Endodermal cell (in vitro differentiated cells): ENCODE measurements at places on chromosomes 11 and 22.
A peak's percentile ranks its signal among the peaks of the same experiment; 100 is the strongest.

GRCh38 chr11:94454301-94454700 lies 39.3 kb downstream of the MRE11 start:
- H3K27me3 ChIP-seq, result no peaks in the 10 kb centered on the region
- H3K27ac ChIP-seq, result no peak overlapping the region
- peaks cover 18% of the 10 kb centered on the region for H3K36me3 ChIP-seq
- no peak overlapping the region for H3K4me3 ChIP-seq
- DNase-seq, result no peak
- no peaks in the 10 kb centered on the region for H3K4me1 ChIP-seq

- DNase-seq, result no peak
- H3K4me1 ChIP-seq, result no peaks in the 10 kb centered on the region
- H3K27me3 ChIP-seq, result no peaks in the 10 kb centered on the region
- no peak overlapping the region for H3K4me3 ChIP-seq
- H3K27ac ChIP-seq, result no peak overlapping the region
Measured at GRCh38 chr22:29631725-29632124, 28.3 kb downstream of the NF2 start.

DNA sequence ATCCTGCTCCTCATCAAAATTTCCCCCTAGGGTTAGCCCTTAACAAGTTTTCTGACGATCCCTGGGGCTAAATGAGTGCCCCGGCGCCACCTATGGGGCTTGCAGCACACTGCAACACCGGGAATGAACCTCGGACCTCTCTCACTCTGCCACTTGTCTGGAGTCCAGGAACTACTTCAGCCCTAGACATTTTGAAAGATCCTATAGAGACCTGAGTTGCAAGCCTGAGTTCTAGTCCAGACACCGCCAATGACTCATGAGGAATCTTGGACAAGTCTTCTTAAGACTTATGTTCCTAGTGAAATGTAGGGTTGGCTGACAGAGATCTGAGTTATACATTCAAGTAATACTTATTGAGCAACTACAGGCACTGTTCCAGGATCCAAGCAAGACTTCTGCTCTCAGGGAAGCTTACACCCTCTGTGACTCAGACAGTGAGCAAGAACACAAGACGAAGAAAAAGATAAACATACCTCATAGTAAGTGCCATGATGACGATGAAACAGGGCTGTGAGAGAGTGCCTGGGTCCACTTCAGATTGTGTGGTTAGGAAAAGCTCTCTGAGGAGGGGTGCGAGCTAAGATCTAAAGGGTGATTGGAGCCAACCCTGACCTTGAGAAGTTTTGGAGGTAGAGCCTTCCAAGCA lies 10.2 kb upstream of the STK33 start:
- no peak overlapping the region for H3K4me3 ChIP-seq
- no peaks in the 10 kb centered on the region for H3K27me3 ChIP-seq
- H3K4me1 ChIP-seq, result peaks cover 6% of the 10 kb centered on the region
- peak; percentile 91 for DNase-seq
- H3K27ac ChIP-seq, result no peak overlapping the region

GRCh38 chr11:20874358-20874757 lies 205.0 kb downstream of the NELL1 start:
- no peak for DNase-seq
- peaks cover 4% of the 10 kb centered on the region for H3K4me1 ChIP-seq
- H3K27me3 ChIP-seq, result peaks cover 41% of the 10 kb centered on the region
- H3K27ac ChIP-seq, result no peak overlapping the region

GRCh38 chr11:72750556-72751115 lies 1.6 kb downstream of the ARAP1 start:
- DNase-seq, result no peak
- H3K4me3 ChIP-seq, result peak overlapping the region; percentile 89
- no peaks in the 10 kb centered on the region for H3K36me3 ChIP-seq
- H3K27ac ChIP-seq, result no peak overlapping the region
- peaks cover 6% of the 10 kb centered on the region for H3K4me1 ChIP-seq
